ENCODE measurements at places on chromosomes 3 and 15.

DNA sequence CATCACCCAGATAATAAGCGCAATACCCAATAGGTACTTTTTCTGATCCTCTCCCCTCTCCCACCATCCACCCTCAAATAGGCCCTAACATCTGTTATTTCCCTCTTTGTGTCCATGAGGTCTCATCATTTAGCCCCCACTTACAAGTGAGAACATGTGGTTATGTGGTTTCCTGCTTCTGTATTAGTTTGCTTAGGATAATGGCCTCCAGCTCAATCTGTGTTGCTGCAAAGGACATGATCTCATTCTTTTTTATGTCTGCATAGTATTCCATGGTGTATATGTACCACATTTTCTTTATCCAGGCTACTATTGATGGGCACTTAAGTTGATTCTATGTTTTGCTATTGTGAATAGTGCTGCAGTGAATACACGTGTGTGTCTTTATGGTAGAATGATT, 165.4 kb downstream of the MBNL1 start:
- DNase-seq, result no peak

GRCh38 chr3:158801201-158801600, 653 bp upstream of the MFSD1 start:
- DNase-seq, result no peak

- no peak for DNase-seq
These were observed 85.0 kb upstream of the P3H2 start for GRCh38 chr3:190205739-190206138.

DNA sequence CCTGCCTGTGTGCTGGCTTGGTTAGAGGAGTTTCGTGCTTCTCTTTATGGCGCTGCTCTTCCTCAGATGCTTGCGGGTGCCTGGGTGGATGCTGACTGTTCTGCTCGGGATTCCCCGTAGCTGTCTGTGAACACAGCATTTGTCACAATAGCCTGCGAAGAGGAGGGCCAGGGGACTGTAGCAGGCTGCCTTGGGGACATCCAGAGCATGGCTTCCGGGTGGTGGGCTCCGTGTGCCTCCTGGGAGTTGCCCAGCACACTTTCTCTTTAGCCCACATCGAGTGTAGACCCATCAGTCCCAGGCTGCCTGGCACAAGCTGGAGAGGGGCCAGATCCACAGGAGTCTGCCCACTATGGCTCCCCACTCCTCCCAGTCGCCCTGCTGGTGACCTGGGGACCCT, 22.4 kb downstream of the LRRK1 start:
- DNase-seq, result no peak

DNA sequence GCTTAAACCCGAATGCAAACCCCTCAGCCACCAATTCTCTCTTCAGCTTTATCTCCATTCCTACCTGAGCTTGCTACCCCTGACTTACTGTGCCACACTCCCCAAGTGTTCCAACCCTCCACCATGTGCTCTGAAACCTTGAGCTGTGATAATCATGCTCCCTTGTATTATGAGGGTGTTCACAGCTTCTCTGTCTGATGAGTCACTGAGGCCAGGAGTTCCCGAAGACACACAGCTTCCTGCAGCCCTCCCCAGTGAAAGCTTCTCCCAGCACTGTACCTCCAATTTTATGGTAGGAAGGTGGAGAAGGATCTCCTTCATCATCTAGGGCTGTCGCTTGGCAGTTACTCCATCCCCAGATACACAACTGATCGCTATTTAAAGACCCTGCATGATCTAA, 24.9 kb downstream of the STAC start:
- no peak for DNase-seq

- no peak for DNase-seq
These were observed 73.4 kb downstream of the BLM start for GRCh38 chr15:90790561-90790960.

DNA sequence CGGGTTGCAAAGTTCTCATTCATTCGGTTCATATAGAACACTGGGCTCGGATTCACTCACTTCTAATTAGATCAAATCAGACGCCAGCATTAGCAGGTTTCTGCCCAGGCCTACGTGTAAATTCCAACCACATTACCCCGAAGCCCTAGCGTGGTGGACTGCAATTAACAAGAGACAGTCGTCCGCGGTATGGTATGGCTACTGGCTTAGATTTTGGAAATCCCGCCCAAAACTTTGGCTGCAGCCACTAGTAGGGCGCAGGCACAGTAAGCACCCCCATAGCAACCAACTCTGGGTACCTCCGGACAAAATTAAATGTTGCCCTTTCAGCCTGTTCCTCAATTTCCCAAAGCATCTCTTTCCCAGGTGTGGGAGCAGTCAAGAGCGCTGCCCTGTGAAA, 771 bp downstream of the RARRES1 start:
- DNase-seq, result no peak

DNA sequence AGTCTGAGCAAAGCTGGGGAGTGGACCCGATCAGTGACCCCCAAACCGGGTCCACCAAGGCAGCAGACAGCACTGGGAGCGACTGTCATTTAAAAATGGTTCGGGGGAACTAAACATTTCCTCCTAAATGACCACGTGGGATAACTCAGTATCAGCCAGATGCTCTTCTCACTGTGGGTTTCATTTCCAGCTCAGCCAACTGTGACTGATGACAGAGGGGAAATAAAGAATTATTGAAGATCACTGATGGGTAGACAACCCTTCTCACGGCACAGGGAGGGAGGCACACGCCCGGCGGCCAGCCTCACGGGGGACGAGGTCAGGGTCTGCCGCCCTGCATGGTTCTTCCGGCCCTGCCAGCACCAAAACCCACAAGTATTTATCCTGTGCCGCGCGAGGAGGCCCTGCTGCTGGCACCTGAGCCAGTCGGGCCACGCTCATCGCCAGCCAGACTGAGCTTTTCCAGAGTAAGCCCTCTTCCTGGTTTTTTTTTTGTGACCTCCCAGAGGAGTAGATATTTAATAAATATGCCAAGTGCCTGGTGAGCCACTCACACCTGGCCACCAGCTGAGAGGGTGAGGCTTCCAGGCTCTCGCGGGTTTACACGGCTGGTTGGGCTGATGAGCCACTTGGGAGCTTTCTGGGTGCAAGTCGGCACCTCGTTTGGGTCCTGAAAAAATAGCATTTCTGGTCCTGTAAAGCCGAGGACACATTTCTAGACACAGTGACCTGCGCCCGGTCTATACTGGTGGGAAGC, 6.2 kb downstream of the MELTF start:
- DNase-seq, result no peak

Data from gastrocnemius medialis (tissue), 4 donors.